ENCODE measurements at places on chromosomes 1 and 21. TPM values are rescaled to one million over a fixed set of nuclear protein-coding genes. Genes with fewer than 3 reads are reported as not detected.

The PDE9A gene
- total RNA-seq, result 17.0 TPM

The TIE1 gene
- total RNA-seq, result 52.3 TPM

The NTMT2 gene
- not detected for total RNA-seq

The PLPPR5 gene
- total RNA-seq, result 1.4 TPM

The IL20 gene
- not detected for total RNA-seq

The SHE gene
- 25.3 TPM for total RNA-seq

The CRP gene
- total RNA-seq, result 0.71 TPM

The UBXN10 gene
- 19.2 TPM for total RNA-seq

The KCNH1 gene
- total RNA-seq, result 0.31 TPM

The ACBD3 gene
- 51.9 TPM for total RNA-seq
